ENCODE measurements at places on chromosomes 6 and 20.

DNA sequence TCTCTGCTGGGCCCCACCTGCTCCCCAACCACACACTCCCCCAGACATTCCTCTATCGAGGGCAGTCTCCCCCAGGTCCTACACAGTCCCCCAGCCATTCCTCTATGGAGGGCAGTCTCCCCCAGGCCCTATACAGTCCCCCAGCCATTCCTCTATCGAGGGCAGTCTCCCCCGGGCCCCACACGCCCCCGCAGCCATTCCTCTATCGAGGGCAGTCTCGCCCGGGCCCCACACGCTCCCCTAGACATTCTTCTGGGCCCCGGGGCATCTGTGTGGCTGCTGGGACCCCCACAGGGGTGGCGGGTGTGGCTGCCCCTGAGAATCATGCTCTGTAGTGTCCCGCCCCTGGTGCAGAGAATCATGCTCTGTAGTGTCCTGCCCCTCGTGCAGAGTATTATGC is 43.6 kb upstream of the BHLHE23 start:
- DNase-seq, result no peak

DNA sequence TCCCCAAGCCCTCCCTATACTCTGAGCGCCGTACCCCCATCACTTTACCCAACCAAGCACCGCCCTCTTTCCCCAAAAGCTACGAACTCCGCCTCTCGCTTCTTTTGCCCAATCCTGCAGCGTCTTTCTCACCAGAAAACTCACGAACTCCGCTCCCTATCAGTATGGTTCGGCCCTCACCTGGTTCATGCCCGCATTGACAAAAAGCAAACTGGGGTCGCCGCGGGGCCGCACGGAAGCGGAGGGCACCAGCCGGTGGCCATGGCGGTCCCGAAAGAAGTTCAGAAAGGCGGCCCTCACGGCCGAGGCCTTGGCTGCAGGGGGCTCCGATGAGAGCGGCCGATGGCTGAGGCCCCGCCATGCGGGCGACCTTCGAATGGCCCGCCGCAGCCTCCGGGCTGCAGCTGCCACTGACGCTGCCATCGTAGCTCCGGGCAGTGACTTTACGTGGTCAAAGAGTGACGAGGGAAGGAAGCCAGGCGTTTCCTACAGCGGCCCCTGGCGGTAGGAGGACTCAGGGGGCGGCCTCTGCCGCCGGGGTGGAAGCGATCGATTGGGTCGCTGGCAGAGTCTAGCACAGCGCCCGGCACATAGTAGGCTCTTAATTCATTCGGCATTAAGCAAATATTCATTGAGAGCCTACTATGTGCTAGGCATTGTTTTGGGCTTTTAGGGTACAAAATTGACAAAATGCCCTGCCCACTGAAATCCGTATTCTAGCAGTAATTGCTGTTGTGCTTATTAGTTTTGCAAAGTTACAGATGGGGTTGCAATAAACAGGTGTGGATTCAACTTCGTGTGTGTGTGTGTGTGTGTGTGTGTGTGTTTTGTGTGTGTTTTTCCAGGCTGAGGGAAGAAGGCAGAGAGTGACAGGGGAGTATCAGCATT is at the start of gene AARS2:
Gene AARS2 (minus strand): TSS at position 447 of the 888 bp plus-strand sequence. CDS start 24 bp downstream, at position 423.
- DNase-seq, result peak; percentile 95

GRCh38 chr20:63090052-63090451 is 83.3 kb upstream of the BHLHE23 start:
- no peak for DNase-seq

GRCh38 chr6:150966786-150967185 is 101.3 kb downstream of the MTHFD1L start:
- DNase-seq, result no peak

DNA sequence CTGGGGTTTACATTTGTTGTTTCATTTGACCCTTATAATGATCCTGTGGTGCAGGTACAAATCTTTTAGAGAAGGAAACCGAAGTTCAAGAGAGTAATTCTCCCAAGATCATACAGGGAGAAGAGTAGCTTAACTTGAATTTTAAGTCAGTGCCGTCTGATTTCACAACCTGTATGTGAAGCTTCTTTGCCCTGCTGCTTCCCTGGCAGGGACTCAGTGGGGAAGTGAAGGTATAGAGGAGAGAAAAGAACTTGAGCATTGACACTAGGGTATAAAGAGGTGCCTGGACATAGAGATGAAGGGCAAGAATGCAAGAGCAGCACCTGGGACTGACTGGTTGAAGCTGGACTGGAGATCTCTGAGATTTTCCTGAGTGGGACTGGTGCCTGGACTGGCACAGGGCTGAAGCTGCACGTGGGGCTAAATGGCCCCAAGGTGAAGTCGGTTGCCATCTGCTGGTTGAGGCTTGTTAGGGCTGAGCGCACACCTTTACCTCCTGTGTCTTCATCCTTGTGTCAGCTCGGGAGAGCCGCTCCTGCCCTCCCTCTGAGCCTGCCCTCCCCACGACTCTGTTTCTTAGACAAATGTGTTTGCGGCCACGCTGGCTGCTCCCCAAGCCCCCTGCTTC is 41.8 kb downstream of the FARS2 start:
- peak; percentile 17 for DNase-seq

DNA sequence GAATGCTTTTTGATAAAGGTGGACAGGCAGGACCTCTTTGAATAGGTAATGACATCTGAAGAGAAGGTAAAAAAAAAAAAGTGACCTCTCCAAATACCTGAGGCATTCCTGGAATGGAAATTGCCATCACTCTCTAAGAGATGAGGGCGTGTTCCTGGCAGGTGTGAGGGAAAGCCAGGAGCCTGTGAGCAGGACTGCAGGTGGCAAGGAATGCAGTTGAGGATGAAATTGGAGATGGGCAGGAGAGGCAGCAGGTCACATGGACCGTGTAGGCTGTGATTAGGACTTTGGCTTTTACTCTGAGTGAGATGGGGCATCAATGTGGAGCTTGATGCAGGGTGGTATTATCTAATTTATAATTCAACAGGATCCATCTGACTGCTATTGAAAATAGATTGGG is 227.4 kb downstream of the LRFN2 start:
- DNase-seq, result no peak

- no peak for DNase-seq
These were observed 389.3 kb downstream of the HDGFL1 start for GRCh38 chr6:22958677-22959076.

- DNase-seq, result peak; percentile 80
These were observed 24.7 kb downstream of the TTLL9 start for GRCh38 chr20:31894980-31895675.

DNA sequence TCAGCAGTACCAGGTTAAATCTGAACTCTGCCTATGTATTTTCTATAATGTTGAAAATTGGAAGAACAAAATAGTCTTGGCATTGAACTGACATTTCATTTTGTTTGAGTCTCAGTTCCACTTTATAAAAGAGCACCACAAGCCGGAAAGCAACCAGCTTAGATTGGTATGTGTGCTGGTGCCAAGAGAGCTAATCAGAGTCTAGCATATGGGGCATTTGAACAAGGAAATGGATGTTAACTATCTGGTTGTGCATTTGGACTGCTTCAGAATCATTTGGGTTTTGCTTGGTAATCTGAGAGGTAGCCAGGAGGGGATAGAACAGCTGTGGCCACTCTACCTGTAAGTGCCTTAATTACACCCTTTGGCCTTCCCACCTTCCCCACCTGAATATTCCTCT is 184.8 kb downstream of the GRIK2 start:
- no peak for DNase-seq

DNA sequence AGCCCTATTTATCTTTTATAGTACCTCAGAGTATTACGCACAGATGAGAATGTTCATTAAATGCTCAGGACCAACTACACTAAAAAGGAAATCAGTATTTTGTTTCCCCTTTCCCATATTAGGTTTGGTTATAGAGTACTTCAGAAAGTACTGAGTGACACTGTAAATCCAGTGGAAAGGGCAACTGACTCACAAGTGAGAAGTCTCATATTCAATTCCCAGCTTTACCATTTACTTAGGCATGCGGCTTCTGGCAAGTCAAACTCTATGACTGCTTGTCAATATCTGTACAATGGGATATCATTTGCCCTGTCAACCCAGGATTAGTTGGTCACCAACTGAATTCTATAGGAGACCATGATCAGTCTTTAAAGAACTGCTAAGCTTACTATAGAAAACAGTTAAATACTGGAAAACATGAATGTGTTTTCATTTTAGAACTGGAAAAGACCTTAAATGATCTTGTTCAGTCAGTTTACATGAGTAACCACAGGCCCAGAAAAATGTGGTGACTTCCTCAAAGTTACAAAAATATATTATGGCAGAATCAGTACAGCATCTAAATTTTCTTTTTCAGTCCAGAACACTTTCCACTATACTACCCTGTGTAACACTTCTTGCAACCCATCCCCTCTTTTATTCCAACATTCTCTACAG is 3.6 kb downstream of the MAP3K7 start:
- no peak for DNase-seq

GRCh38 chr6:113344969-113345368 is 512.2 kb upstream of the MARCKS start:
- no peak for DNase-seq

DNA sequence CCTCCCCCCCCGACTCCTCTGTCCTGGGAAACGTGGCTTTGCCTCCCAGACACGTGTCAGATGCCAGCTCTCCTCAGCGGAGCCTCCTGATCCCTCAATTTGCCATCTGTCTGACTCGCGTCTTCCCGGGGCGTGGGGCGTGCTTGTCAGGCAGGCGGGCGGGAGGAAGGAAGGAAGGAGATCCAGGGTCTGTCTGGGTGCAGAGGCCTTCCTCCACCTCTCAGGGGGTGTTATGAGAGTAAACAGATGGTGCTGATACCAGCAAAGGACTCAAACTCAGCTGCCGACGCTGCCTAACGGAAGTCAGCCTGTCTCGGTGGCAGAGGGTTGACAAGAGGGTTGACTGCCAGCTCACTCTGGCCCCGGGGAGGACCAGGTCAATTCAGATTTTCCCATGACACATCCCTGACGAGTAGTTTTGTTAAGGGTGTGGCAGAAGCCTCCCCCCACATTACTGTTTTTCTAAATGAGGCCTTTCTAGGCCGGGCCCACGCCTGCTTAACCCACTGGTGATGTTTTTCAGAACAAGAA is 17.0 kb downstream of the UQCC2 start:
- DNase-seq, result peak; percentile 80

GRCh38 chr20:45944151-45944964 is 9.9 kb downstream of the PCIF1 start:
- DNase-seq, result no peak

GRCh38 chr6:133241901-133242636 is 912 bp downstream of the EYA4 start:
- peak; percentile 8 for DNase-seq

DNA sequence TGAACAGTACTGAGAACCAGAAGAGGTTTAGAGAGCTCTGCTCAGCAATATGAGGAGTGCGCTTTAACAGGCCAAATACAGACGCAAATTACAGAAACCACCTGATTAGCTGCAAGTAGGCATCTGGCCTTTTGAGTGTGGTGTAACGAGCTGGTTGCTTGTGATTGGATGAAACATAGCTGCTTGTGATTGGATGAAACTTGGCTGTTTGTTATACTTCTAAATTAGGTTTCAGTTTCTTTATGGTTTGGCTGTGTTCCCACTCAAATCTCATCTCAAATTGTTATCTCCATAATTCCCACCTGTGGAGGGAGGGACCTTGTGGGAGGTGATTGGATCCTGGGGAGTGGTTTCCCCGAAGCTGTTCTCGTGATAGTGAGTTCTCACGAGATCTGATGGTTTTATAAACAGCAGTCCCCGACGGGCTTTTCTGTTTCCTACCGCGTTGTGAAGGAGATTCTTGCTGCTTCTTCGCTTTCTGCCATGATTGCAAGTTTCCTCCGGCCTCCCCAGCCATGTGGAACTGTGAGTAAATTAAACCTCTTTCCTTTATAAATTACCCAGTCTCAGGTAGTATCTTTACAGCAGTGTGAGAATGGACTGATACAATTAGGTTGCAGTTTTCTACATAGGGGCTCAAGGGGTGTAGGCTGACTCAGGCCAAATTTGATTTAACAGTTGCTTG is 655.9 kb upstream of the MAN1A1 start:
- DNase-seq, result no peak

- peak; percentile 45 for DNase-seq
These were observed 107.4 kb downstream of the SULF2 start for GRCh38 chr20:47677635-47678453.

- no peak for DNase-seq
These were observed 100.0 kb downstream of the RREB1 start for GRCh38 chr6:7207720-7208119.

DNA sequence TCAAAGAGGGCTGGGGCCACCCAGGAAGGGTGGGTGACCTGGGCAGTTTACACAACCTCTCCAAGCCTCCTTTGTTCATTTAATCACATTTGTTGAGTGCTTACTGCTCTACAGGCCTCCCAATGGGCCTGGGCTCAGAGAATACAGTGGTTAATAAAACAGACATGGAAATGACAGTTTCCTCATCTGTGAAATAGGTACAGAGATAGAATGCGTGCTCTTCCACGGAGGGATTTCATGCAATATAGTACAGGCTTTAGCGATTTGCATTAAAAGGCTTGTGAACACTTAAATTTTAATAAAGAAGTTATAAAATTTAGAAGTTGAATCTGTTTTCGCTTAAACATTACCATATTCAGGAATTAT is 802 bp upstream of the FERMT1 start:
- DNase-seq, result no peak

DNA sequence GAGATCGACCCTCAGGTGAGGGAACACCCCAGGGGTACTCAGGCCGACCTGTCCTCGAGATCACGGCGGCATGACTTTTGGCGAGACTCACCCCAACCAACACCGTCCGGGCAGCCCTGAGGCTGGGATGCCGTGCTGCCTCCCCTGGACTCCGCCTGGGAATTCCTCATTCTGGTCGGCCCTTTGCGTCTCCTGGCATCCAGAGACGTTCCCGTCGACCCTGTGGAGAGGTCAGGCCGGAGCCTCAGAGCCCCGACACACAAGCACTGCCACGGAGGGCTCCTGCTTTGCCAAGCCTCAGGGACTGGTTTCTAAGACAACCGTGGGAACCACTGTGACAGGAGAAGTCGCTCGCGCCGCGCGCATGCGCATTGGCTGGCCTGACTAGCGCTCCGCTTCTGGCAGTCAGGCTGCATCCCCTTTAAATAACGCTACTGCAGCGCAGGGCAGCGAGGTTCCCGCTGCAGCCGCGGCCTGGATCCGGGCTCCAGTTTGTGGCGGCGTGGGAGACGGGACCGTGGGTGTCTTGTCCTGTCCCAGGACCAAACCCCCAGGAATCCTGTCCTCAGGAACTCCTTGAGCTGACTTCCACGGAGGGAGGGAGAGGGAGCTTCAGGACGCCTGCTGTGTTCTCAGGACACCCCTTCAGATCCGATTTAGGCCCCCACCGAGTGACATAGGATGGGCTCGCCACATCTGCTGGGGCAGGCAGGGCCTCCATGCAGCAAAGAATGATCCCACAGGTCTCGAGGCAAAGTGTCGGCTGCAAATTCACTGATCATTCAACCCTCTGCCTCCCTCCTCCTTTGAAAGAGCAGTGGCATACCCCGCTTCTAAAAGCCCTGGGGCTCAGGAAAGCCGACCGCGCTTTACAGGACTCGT is 163.2 kb upstream of the ZNF337 start:
- peak; percentile 46 for DNase-seq

DNA sequence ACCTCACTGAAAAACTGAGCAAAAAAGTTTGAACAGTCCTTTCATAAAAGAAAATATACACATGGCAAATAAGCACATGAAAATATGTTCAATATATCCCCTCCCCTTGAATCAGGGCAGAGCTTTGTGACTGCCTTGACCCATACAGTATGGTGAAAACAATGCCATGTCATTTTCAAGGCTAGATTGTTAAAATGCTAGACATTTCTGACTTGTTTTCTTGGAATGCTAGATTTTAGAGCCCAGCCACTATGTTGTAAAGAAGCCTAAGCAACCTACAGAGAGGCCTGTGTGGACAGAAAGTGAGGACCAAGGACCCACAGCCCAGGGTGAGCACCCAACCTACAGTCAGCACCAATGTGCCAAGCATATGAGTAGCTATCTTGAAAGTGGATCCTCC is 17.1 kb upstream of the ASF1A start:
- DNase-seq, result peak; percentile 8

Measured in GM03348 (cell line).